ENCODE measurements at places on chromosomes 3 and 15.
A peak's percentile ranks its signal among the peaks of the same experiment; 100 is the strongest.

DNA sequence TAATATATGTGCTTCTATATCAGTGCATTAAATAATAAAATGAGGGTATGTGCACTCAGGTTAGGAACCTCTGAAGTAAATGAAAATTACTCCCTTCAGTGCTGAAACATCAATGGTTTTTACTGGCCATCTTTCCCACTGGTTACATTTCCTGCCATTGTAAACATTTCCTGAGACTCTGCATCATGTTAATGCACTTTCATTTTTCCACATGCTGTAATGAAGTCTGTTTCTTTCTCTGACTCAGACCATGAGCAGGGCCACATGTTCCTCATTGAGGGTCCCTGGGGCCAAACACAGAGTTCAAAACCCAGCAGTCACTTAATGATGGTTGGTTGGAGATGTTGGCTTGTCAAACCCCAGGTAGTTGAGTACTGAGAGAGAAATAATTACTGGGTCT lies 15.3 kb downstream of the FAM3D start:
- DNase-seq, result no peak

- no peak for DNase-seq
Measured at GRCh38 chr3:141681390-141681780, 56.7 kb upstream of the RNF7 start.

DNA sequence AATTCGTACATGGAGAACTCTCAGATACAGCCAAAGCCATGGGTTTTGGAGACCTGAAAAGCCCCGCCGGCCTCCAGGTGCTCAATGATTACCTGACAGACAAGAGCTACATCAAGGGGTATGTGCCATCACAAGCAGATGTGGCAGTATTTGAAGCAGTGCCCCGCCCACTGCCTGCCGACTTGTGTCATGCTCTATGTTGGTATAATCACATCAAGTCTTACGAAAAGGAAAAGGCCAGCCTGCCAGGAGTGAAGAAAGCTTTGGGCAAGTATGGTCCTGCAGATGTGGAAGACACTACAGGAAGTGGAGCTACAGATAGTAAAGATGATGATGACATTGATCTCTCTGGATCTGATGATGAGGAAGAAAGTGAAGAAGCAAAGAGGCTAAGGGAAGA lies 23.5 kb downstream of the MYO5A start:
- no peak for DNase-seq

- no peak for DNase-seq
Measured at GRCh38 chr3:10635446-10636076, 130.2 kb upstream of the ATP2B2 start.

DNA sequence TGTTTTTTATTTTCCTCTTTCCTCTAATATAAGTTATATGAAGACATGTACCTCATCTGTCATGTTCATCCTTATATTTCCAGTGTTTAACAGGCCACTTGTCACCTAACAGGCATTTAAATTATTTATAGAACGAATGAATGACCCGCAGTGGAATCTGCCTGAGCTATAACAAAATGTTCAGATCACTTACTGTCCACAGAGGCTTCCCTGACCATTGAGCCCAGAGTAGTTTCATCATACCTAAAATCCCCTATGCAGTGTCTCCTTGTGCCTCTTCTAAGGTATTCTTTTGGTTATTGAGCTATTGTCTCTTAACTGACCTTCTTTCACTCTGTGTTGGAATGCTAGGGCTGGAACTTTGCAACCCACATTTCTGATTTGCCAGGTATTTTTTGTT lies 748.5 kb downstream of the NTRK3 start:
- no peak for DNase-seq

DNA sequence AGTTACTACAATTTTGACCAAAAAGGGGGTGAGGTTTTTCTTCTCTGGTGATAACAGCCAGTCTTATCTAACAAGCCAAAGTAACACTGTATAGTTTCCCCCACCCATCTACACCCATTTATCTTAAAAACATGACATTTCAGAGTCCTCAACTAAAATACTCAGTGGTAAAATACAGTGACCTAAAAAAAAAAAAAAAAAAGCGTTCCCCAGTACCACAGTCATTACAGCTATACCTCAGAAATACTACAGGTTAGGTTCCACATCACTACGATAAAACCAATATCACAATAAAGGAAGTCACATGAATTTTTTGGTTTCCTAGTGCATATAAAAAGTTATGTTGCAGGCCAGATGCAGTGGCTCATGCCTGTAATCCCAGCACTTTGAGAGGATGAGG lies 13.8 kb downstream of the DENND4A start:
- DNase-seq, result no peak

DNA sequence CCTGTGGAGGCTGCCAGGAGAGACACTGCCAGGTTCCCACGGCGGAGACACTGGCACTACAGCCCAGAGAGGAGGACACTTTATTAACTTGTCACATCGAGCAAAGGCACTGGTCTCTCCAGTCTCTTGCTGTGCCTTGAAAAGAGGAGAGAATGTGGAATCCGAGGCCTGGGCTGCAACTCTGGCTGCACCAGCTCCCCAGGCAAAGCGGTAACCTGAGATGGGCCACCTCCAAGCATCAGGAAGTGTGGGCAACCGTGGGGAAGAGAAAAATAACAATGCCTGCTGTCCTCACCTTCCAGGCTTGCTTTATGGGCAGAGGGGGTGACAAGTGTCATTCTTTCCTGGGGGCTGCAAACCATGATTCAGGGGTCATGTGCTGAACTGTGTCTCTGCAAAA lies 91.6 kb upstream of the RGMA start:
- DNase-seq, result no peak

DNA sequence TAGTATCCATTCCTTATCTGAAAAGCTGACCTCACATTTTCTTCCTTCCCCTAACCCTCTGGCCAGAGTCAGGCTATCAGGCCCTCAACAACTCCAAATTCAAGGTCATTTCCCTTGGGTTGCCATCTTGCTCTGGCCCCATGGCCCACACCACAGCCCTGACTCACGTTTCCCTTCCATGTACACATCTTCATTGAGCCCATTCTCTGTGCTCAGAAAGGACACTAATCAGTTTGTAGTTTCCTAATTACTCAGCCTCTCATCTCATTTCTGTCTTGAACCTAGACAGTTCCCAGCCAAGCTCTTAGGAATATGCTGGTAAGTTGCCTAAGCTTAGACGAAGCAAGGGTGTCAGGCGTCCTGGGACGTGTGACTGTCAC lies 14.9 kb downstream of the TGM5 start:
- DNase-seq, result no peak

DNA sequence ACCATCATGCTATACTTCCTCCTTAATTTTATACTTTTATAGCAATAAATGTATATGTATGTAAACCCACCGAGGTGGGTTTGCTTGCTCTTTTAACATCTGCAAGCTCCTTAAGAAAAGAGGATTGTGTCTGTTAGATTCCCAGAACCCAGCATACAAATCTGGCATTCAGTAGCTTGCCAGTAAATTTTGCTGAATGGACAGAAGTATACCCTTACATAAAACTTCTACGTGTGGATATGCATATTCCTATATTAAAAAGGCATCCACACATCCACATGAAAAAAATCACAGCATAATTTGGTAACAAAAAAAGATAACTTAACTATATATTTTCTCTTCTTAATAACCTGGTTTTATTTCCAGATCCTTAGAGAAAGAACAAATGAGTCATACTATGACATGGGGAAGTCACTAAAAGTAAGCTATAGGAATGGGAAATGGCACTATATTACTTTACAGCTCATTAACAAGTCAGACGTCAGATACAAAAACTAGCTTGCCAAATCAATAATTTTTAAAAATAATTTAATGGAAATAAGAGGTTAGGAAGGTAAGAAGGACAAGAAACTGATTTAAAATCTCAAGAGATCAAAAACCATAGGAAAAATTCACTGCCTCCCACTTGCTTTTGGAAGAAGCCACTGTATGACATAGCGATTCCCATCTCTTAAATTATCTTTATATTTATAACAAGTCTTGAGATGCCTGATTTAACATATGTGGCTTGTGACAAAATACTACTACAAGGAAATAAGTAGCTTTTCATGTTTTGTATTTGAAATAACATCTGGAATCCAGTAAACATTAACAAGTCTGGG lies 68.7 kb downstream of the SUMF1 start:
- no peak for DNase-seq

DNA sequence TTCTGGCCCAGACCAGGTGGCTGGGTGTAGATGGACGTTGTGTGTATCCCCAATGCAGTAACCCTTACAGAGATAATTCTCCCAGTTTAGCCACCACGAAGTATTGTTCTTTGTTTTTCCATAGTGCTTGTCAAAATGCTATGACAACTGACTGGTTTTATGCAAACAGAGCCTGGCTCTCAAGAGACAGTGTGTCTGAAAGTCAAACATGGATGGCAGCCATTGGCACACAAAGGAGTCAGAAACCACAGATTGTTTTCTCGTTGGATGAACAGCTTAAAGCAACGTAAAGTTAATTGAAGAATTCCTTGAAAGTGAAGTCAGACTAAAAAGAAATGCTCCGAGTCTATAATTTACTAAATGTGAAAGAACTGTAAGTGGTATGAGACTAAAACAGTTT lies 91.2 kb downstream of the FILIP1L start:
- no peak for DNase-seq

- no peak for DNase-seq
Measured at GRCh38 chr3:49785565-49786356, 581 bp downstream of the IP6K1 start.

- no peak for DNase-seq
Measured at GRCh38 chr15:66563126-66563525, 2.7 kb downstream of the LCTL start.

- peak; percentile 38 for DNase-seq
Measured at GRCh38 chr3:18758047-18758704, 333.0 kb upstream of the SATB1 start.

- DNase-seq, result no peak
Measured at GRCh38 chr3:64888165-64888564, 200.4 kb upstream of the ADAMTS9 start.

DNA sequence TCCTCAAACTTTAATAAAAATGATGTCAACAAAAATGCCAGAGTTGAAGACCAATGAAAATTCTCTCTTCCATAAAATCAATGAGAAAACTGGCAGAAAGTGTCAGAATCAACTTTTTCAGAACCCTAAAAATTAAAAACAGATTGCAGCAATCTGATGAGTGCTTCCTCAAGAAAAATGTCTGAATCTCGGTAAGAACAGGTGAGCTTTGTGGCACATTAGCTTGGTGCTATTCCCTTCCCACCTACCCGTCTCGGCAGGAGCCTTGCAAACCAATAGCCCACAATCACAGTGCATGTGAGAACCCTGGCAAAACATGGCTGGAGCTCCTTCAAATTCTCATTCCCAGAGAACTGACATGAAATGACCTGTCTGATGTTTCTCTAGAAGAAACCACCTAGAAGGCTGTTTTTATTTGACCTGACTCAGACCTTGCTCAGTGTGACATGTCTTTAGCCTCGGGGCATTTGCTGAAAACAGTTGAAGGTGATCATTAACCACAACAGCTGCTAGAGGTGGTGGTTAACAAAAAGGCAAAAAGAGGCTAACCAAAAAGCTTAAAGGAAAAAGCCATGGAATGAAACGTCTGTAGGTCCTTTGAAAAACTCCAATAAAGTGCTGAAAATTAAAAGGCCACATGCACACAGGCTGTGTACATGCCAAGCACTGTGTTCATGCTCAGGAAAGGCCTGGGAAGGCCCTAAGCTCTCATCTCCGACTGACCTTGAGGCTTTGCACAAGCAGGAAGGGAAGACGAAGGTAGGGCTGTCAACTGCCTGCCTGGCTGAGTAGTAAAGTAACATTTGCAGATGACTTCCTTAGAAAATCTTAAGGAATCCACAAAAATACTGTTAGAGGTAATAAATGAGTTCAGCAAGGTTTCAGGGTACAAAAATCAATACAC lies 253.0 kb upstream of the NSMCE3 start:
- DNase-seq, result no peak

DNA sequence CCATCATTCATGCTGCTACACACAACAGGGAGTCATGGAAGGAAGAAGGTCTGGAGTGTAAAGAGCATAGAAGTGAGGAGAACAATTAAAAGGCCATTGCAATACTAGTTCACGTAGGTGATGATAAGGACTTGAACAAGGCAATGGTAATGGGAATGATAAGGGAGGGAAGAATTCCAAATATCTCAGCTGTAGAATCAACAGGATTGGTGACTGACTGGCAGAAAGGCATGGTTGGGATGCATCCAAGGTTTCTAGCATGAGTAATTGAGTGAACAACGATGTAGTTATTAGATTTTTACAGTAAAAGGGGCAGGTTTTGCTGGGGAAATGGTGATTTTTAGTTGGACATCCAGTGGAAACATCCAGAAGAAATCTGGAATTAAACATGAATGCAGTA lies 2.4 kb upstream of the SEC62 start:
- no peak for DNase-seq

DNA sequence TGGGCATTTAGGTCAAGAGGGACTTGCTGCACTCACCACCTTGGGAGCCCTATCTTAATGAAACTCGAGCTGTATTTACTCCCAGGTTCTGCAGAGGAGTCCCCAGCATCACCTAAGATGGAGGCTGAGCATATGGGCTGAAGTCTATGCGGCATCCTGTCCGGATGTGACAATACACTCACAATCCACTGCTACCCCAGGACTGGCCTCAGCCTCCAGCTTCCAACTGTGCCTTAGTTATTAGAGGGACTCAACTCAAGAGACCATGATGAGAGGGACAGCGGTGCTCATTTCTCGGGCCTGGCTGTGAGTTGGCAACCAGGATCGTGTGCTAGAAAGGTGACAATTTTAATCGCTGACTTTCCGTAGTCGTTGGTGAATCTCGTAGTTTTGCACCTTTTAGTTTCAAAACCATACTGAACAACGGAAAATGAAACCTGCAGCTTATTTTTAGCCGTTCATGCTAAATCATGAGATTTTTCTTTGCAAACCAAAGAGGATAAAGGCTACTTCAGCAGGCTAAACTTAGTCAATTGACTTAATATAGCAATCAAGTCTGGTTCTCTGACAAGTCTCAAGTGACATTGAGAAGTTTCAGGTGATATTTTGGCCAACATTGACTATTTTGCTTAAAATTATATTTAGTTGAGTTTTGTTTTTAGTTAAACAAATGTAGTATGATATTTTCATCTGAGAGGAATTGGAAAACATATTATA lies 11.1 kb downstream of the ZBTB38 start:
- no peak for DNase-seq

DNA sequence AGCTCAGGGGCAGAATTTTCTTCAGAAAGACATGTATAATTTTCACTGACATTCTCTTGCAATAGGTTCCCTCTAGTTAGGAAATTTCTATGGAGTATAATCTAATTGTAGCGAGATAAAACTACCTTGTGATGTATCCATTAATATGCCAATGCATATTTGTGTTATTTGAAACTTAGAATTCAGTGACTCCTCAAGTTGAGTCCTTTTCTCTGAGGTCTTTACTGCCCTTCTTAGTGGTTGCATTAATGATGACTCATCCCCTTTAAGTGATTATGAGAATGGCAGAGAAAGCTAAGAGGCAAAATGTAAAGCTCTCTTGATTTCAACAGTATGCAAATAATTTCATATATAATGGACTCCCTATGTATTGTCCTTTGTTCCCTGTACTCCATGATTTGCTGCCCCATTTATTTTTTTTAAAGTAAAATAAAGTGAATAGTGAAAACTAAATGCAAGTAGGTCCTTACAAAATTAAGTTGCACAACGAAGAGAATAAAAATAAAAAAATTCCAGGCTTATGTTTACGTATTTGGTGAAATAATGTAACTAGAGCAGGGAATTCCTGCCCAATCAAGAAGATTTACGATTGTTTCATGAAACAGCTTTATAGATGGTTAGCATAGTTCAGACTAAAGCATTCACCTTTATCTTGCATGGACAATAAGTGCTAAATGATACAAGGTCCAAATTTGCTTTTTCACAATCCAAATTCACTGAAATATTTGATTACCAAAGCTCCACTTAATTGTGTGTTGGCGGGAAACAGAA lies 78.1 kb downstream of the ZPLD1 start:
- no peak for DNase-seq
